Brain microvascular endothelial cell (primary cell): ENCODE measurements at places on chromosomes 3 and 15.
A peak's percentile ranks its signal among the peaks of the same experiment; 100 is the strongest.

DNA sequence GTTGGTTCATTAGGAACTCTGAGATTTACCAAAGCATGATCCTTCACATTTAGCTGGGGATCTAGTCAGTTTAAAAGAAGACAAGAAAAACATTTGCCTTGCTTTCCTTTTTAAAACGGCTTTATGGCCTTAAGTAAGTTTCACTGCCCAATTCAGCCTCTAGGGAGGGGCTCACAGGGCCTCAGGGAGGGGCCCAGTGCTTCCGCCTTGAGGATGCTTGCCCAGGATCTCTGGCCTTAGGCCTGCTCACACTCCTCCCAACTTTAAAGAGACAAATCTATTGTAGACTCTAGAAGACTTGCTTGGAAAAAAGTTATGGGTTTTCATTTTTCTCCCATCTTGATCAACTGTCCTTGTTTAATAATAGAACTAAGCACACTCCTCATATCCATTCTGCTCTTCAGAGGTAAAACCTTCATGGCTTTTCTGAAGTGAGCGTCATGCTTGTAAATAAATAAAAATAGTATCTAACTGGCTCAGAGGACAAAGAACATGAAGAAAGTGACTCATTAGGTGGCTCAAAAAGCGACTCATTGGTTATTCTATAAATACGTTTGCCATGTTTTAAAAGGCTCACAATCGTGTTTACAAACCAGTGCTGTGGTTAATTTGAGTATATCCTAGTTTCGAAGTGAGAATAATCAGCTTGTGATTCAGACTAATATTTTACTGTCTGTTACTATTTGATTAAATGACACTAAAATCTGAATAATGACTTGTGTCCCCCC, 13.7 kb downstream of the PDHB start:
- no peak for DNase-seq

DNA sequence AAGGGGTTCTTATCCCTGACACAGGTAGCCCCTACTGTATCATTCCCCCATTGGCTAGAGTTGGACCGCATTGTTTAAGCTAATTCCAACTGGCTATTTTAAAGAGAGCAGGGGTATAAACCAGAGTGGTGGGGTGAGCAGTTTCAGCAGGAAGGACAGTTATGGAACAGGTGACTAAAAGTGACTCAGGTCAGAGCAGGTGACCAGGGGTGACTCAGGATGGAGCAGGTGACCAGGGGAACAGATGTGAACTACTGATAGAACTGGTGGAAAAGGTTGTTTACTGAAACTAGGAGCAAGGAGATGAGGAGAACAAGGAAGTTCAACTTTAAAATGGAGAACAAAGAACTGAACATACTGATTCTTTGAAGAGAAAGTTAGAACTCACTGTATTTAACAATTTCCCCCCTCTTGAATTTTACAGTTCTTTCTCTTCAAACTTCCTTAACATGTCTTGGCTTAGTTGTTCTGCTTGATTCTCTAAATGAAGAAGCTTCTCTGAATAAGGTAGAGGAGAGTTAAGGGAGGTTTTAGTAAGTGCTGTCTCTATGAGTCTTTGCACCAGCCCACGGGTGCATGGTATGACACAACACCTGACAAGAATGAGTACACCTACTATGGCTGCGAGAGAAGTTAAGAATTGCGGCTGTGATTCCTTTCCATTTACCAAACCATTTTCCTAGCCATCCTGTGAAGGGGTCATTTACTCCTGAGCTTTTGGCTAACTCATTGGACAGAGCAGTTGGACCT, 83.4 kb upstream of the WNT7A start:
- no peak for DNase-seq

DNA sequence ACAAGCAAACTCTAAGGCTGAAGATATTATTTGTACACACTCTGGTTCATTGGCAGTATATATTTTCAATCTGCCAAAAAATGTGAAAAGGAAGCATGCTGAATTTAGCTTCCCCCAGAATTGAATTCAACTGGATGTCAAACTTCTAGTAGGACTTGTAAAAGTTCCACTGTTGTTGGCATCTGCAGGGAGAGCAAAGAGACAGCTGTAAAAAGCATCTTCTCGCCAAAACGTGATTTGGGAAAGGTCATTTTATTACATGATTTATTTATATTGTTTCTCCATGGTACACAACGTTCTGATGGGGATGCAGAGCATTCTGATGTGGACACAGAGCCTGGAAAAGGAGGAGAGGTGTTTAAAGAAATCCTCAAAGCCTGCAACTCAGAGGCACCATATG, 196.7 kb upstream of the ADAMTS9 start:
- no peak for DNase-seq

DNA sequence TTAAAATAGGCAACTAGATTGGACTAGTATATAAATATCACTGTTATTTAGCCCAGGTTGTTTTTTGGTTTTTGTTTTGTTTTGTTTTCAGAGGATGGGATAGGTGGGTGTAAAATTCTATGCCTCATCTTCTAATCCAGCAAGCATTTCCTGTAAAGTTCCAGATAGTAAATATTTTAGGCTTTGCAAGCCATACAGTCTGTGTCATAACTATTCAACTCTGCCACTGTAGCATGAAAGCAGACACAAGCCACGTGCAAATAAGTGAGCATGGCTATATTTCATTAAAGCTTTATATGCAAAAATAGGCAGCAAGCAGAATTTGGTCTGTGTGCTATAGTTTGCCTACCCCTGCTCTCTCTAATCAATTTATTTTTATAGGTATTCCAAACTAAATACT, 657.3 kb upstream of the TGFBR2 start:
- no peak for DNase-seq

- no peak for DNase-seq
These were observed 148.5 kb downstream of the DCLK3 start for GRCh38 chr3:36615861-36616260.

DNA sequence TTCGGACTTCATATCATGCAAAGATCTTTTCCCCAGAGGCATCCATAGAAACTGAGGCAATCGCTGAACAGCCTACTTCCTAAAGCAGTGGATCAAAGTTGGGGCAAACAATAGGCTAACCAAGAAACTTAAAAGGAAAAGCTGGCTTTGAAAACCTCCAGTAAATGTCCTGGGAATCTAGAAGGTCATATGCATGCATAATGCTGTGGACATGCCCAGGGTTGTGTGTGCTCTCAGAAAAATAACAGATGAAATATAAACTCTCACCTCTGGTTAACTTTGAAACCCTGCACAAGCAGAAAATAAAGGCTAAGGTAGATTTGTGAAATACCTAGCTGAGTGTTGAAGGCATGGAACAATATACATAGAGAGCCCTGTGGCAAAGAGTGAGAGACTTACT, 96.3 kb downstream of the MYO9A start:
- DNase-seq: no peak

- DNase-seq: no peak
These were observed 2.1 kb downstream of the BLOC1S6 start for GRCh38 chr15:45589256-45589655.

DNA sequence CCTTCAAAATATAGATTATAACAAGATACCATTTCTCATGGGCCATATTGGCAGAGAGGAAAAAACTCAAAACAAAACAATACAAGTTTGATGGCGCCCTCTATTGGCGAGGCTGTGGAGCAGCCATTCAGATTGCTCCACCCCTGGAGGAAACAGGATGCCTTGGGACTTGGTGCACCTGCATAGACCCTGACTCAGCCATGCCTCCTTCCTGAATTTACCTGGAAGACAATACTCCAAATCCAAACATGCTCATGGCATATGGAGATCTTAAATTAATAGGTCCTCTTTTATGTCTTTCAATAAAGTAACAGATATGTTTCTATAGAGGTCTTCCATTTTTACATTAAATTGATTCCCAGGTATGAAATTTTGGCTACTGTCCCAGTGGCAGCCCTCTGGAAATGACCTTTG, 90.0 kb downstream of the APBA2 start:
- peak; percentile 61 for DNase-seq

DNA sequence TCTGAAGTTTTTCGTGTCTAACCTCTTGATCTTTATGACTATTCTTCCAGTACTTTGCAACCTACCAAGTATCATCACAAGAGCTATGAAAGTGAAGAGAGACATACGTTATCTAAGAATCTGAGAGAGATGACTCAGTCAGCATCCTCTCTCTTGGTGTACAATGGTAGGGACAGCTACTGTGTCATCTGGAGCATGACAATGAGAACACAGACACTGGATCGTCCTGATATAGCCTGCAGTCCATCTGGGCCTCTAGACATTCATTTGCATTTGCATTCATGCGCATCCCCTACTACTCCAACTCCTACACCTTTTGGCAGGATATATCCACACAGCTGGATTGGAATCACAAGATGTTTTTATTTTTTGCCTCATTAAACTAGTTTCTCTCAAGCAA, 115.2 kb downstream of the PEX5L start:
- no peak for DNase-seq

DNA sequence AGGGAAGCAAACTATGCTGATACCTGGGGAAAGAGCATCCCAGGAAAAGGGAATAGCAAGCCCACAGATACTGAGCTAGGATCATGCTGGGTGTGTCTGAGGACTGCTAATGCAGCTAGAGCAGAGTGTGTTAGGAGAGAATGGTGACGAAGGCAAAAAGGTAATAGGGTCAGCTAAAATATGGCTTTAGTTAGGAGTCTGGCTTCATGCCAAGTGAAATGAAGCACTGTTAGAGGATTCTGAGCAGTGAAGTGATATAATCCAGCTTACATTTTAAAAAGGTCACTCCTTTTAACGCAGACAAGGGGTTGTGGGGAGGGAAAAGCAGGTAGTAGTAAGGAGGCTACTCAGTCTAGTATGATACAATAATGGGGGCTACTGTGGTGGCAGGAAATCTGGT, 30.4 kb downstream of the SECISBP2L start:
- DNase-seq: no peak

DNA sequence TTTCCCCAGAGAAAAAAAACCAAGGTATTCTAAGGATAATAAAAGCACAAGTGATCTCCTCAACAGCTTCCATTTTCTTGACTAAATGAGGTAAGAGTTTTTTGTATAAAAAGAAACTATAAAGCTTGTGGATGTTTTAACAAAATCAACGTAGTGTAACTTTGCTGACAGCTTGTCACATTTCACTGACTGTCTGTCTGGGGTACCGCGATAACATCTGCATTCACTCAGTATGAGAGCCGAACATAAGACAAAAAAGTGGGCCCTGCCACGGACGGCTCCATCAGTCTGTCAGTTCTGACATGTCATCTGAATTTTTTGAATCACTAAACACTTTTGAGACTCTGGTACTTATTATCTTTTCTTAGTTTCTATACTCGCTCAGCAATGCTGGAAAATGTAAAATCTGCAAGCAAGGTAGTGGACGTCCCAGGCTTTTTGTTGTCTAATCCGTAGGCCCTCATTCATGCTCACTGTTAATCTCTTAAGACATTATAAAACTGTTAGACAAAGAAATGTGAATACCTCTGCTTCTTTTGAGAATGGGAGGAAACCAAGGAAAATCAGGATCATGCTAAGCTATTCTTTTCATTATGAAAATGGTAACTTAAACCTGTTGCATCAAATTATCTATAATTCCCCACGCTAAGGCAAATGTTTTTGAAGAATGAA, 307.1 kb downstream of the MECOM start:
- no peak for DNase-seq

- DNase-seq: peak; percentile 78
These were observed 92.4 kb downstream of the GHSR start for GRCh38 chr3:172355836-172356235.

DNA sequence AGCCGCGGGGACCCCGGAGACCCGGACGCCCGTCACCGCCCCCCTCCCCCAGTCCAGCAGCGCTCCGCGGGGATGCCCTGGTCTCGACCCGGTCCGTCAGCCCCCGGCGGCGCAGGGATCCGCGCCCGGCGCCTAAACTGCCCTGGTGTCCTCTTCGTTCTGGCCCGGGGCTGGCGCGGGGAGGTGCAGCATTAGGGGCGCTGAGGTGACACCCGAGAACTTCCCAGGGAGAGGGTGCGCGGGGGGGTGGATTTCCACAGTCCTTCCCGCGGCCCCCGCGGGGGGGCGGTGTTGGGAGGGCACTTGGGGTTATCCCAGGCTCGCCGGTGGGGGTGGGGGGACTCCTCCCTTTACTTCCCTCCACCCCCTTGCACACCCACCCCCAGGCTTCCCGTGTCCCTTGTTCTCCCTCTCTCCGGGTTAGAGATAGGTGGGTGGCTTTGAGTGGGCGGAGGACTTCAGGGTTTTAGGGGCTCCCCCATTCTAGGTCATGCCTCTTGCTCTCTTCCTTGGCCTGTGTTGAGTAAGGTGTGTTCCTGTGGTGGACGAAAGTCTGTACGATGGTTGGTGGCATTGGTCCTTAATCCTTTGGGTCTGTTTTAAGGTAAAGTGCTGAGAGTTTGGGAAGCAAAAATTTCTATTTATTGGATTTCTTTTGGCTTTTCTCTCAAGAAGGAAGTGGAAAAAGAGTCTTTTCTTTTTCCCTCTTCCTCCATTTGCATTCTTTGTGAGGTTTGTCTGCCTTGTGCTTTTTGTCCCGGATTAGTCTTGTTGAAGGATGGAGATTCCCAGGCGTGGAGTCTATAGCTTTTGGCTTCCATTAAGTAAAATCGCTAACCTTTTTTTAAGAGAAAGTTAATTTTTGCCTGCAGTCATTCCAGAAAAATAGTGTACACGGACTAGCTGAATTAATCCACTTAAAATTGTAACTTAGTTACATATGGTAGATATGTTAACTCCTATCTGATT, 811 bp downstream of the SKIL start:
- peak; percentile 80 for DNase-seq

DNA sequence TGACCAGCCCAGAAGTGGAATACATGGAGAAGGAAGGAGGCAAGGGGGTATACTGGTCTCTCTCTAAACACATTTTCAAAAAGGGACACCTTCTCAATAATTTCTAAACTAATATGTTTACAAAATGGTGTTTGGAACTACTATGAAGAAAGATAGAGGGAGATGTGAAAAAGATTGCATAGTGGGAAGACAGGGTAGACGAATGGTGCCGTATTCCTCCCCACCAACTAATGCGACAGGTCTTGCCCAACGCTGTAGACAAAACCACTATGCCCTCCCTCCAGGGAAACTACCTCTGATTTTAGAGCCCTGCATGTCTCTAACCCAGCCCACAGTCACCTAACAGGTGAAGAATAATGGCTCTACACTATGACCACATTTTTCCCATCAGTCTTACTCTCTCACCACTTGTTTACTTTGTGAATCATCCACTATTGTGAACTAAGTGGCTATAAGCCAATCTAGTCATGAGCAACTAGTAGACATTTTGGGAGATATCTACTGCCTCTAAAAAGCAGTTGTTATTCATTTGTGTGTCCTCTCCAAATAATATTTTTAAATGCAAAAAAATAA, 108.2 kb upstream of the UBE2E2 start:
- peak; percentile 40 for DNase-seq

DNA sequence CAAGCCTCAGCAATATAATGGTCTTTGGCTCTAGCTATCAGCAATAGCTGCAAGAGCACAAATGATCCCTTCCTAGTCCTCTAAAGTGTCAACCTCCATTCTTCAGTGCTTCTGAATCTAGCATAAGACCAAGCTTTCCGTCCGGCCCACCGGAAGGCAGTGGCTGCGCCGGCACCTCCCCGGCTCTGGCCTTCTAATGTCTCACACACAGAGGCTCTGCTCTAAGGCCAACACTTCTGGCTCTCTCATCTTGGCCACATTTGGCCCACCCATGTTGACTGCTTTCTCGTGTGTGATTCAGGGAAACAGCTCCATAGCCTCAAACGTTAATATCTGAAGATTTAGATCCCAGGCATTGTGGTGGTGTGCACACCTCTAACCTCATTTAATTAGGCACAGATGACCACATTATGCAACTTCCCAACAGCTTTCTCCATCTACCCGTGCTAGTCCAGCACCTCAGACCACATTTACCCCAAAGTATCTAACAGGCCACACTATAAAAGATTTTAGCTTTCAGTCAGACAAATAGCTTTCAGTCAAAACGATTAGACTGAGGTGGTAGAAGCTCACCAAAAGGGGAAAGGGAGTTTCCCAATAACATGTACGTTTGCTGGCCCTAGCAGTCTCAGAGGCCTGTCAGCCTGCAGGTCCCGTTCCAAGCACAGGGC, 19.3 kb downstream of the SLC51A start:
- DNase-seq: no peak
